ENCODE measurements at places on chromosomes 6 and 20. TPM values are rescaled to one million over a fixed set of nuclear protein-coding genes. Genes with fewer than 3 reads are reported as not detected.

The CDC25B gene
- total RNA-seq = 23.7 TPM

DNA sequence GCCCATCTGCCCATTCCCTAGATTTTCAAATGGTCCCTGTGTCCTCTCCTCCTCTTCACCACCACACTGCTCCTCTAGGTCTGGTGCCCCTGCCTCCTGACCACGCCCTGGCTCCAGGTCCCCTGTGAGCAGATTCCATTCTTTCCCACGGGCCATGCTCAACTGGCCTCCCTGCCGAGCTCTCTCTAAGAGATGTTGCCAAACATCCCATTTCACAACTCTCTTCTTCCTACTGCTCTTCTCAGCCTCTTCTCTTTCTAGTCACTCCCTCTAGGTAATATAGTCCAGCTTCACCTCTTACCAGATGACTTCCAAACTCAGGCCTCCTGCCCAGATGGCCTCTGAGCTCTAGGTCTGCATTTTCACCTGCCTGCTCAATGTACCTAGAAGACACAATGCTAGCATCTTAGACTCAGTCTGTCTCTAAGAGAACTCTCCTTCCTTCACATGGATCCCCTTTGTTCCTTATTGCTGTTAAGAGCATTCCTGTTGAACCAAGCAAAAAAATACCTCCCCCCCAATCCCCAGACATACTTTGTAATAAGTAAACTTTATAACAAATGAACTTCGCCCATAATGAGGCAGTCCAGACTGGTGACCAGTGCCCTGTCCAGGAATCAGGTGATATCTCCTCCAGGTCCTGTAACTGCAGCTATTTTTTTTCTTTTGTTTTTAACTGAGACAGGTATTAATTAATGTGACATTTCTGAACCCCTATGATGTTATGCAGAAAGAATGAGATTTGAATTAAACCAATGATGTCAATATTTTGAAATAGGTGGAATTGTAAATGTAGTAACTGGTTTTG, 79.0 kb downstream of the LYRM4 start:
- DNase-seq = no peak

- DNase-seq = peak; percentile 20
Observed at GRCh38 chr6:48765352-48765961, 654.5 kb upstream of the PTCHD4 start.

DNA sequence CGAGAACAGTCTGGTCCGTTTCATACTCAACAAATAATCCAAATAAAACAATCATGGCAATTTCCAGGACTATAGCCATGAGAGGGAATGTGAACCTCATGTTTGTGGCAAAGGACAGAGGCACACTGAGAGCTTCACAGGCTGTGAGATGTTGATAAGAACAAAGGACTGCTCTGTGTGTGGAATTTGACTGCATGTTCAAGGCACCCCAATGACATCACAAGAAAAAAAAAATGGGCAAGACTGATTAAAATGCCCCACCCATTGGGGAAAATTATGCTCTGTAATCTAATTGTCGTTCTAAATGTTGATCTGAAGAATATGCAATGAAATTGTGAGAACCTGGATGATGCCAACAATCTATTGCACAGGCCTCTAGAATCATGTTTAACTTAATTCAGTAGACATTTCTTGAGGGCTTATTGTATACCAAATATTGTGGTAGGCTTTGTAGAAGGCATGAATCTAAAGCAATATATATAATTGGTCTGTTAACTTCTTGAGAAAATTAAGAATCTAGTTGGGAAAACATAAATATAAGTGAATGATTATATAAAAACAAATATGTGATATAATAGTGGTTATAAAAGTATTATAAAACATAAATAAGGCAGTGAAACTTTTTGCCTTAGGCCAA, at the start of gene RHAG:
RHAG (minus strand) TSS at position 127 of the 637 bp plus-strand sequence; CDS start at position 100, 27 bp downstream.
- DNase-seq = no peak

- DNase-seq = peak; percentile 80
Observed at GRCh38 chr6:17907406-17908229, 79.8 kb downstream of the KIF13A start.

DNA sequence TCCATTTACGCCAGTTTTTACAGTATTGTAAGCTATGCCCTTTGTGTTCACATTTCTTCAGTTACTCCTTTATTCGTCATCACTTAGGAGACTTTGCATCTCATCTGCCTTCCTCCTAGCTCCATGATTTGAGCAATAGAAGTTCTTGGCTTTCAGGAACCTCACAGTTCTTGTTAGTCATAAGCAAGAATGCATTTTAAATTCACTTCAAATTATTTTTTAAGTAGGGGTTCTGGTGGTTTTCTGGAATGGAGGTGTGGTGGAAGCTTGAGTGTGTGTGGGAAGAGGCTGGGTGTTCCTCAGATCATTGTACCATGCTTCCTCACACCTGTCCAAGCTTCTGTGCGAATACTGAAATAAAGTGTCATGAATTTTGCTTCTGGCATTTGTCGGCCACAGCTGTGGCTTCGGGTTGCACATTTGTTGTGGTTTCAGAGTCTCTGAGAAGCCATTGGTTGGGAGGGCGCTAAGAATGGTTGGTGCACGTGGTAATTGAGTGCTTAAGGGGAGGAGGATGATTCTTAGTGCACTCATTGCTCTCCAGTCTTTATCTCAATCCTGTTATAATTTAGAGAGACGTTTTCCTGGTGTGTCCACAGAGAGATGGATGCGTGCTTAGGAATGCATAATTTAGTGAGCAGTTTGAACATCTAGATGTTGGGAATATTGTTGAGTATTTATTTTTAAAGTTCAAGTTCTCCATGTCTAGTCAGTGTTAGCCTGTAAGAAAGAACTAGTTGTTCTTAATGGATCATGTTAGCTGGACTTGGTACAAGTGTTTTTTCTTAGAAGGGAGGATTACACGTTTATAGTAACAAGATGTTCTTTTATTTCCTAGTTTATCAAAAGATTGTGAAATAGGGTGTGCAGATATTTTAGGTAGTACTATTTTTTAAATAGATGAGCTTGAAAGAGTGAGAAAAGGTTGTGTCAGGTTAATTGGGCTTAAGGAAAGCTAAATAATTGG, 31.9 kb downstream of the FOXO3 start:
- peak; percentile 20 for DNase-seq

DNA sequence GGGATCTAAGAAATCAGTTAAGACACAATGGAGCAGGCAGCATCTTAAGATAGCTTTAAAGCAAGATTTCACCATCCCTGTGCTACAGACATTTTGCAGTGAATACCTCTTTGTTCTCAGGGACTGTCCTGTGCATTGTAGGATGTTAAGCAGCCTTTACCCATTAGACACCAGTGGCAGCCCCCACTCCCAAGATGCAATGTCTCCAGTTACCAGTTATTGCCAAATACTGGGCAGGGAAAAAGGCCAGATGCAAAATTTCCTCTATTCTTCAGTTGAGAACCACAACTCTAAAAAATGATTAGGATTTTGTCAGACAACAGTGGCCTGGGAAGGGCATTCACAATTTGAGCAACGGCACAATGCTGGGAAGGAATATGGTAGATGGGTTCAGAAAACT, 6.1 kb downstream of the FBXO5 start:
- no peak for DNase-seq

GRCh38 chr20:33065785-33066184, 12.1 kb downstream of the BPIFB3 start:
- DNase-seq = no peak

- DNase-seq = peak; percentile 3
Observed at GRCh38 chr6:42911171-42912021, 4.5 kb upstream of the PTCRA start.

DNA sequence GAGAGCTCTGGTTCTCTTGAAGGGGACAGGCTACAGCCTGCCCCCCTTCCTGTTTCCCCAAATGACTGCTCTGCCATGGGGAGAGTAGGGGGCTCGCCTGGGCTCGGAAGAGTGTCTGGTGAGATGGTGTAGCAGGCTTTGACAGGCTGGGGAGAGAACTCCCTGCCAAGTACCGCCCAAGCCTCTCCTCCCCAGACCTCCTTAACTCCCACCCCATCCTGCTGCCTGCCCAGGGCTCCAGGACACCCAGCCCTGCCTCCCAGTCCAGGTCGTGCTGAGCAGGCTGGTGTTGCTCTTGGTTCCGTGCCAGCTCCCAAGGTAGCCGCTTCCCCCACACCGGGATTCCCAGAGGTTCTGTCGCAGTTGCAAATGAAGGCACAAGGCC, 9.8 kb downstream of the VEGFA start:
- DNase-seq = peak; percentile 89

GRCh38 chr6:33075568-33076405, at the start of gene HLA-DPB1:
Gene HLA-DPB1 (plus strand): TSS chr6:33075990. CDS start chr6:33076042, 52 bp downstream.
- no peak for DNase-seq

- DNase-seq = no peak
Observed at GRCh38 chr20:5974531-5974930, 24.1 kb downstream of the MCM8 start.

- DNase-seq = no peak
Observed at GRCh38 chr20:3739054-3739925, 6.8 kb downstream of the HSPA12B start.
